Camera-type eye (tissue), 1 donor: ENCODE measurements at places on chromosomes 16 and 17. TPM values are rescaled to one million over a fixed set of nuclear protein-coding genes. Genes with fewer than 3 reads are reported as not detected.

Gene PLXDC1
- 49.3 TPM for total RNA-seq

Gene HOXB5
- total RNA-seq: not detected

Gene TBC1D3D
- 5.3 TPM for total RNA-seq

Gene PRDM7
- total RNA-seq: not detected

Gene SMTNL2
- total RNA-seq: 17.4 TPM

Gene FNDC8
- total RNA-seq: not detected

Gene PHB1
- 62.9 TPM for total RNA-seq

Gene RPGRIP1L
- total RNA-seq: 28.3 TPM

Gene TEDC2
- 7.0 TPM for total RNA-seq

Gene ATPAF2
- total RNA-seq: 31.6 TPM

Gene CDRT4
- total RNA-seq: 6.7 TPM

Gene QPRT
- 21.7 TPM for total RNA-seq

Gene C17orf100
- total RNA-seq: 3.5 TPM

Gene CLEC19A
- total RNA-seq: 29.2 TPM

Gene ST6GALNAC1
- total RNA-seq: 2.0 TPM

Gene CPNE7
- 2.0 TPM for total RNA-seq

Gene NHLRC4
- total RNA-seq: 0.66 TPM

Gene KRT33A
- total RNA-seq: not detected

Gene KARS1
- 97.9 TPM for total RNA-seq

Gene KCNJ12
- 9.8 TPM for total RNA-seq

Gene SMPD3
- 34.7 TPM for total RNA-seq

Gene ATAD5
- 8.5 TPM for total RNA-seq

Gene KRTAP4-16
- not detected for total RNA-seq

Gene NGFR
- total RNA-seq: 47.4 TPM

Gene EDC4
- 72.0 TPM for total RNA-seq

Gene MARVELD3
- 1.9 TPM for total RNA-seq

Gene FOXK2
- 43.0 TPM for total RNA-seq

Gene KRT16
- 0.66 TPM for total RNA-seq

Gene DPEP2
- total RNA-seq: 1.3 TPM

Gene SLFN14
- 1.0 TPM for total RNA-seq

Gene HBA2
- 1,606 TPM for total RNA-seq

Gene C16orf46
- total RNA-seq: 2.3 TPM

Gene NXPH3
- total RNA-seq: 6.5 TPM

Gene KRTAP3-1
- total RNA-seq: not detected

Gene C16orf89
- total RNA-seq: 1.2 TPM

Gene TMEM100
- 10.3 TPM for total RNA-seq

Gene WSCD1
- 87.2 TPM for total RNA-seq

Gene KRT24
- total RNA-seq: not detected

Gene TPSAB1
- total RNA-seq: 3.4 TPM

Gene CD300H
- not detected for total RNA-seq

Gene ALOX15B
- 0.27 TPM for total RNA-seq

Gene KDM6B
- total RNA-seq: 24.5 TPM

Gene BICDL2
- total RNA-seq: 3.1 TPM

Gene OR4D1
- total RNA-seq: not detected

Gene JUP
- total RNA-seq: 104 TPM

Gene BLTP2
- 100 TPM for total RNA-seq

Gene SEPTIN12
- total RNA-seq: not detected

Gene MARCHF10
- 0.16 TPM for total RNA-seq

Gene TM4SF5
- total RNA-seq: not detected

Gene TPSB2
- 5.2 TPM for total RNA-seq

Gene SLC35G6
- not detected for total RNA-seq

Gene SMIM5
- total RNA-seq: 3.5 TPM

Gene KRTAP4-4
- not detected for total RNA-seq

Gene FAM171A2
- 52.0 TPM for total RNA-seq

Gene CDH5
- total RNA-seq: 41.5 TPM
